Calu3 (cell line): ENCODE measurements at places on chromosomes 12 and 14. TPM values are rescaled to one million over a fixed set of nuclear protein-coding genes. Genes with fewer than 3 reads are reported as not detected.

The KCNK13 gene
- total RNA-seq: not detected in 2 replicates

The TOMM20L gene
- not detected in 2 replicates for total RNA-seq

The KITLG gene
- total RNA-seq: 29.9 and 34.5 TPM in 2 replicates

The GSG1 gene
- total RNA-seq: 0.47 TPM in 1 of 2 replicates, not detected in the other

The HOXC10 gene
- total RNA-seq: 0.51 and 0.71 TPM in 2 replicates

The ARID4A gene
- total RNA-seq: 24.9 and 26.7 TPM in 2 replicates

The RGS6 gene
- not detected in 2 replicates for total RNA-seq

The MAP3K9 gene
- total RNA-seq: 23.3 and 24.3 TPM in 2 replicates

The CLECL1 gene
- not detected in 2 replicates for total RNA-seq

The COX8C gene
- total RNA-seq: not detected in 2 replicates

The CFL2 gene
- 18.6 and 24.4 TPM in 2 replicates for total RNA-seq

The PTPRQ gene
- not detected in 2 replicates for total RNA-seq

The MYBPC1 gene
- not detected in 2 replicates for total RNA-seq

The CCDC177 gene
- total RNA-seq: not detected in 2 replicates

The GPR135 gene
- 5.5 and 6.3 TPM in 2 replicates for total RNA-seq

The MYH6 gene
- total RNA-seq: not detected in 2 replicates

The TDRD9 gene
- total RNA-seq: not detected in 2 replicates

The B4GALNT3 gene
- 15.9 and 19.3 TPM in 2 replicates for total RNA-seq

The MSRB3 gene
- 1.4 and 1.5 TPM in 2 replicates for total RNA-seq

The CAPZA3 gene
- total RNA-seq: 0.34 and 0.45 TPM in 2 replicates

The APOLD1 gene
- 5.2 and 5.3 TPM in 2 replicates for total RNA-seq

The MANSC4 gene
- total RNA-seq: not detected in 2 replicates

The GLT8D2 gene
- not detected in 2 replicates for total RNA-seq

The CD4 gene
- total RNA-seq: not detected in 2 replicates

The DLK1 gene
- not detected in 2 replicates for total RNA-seq

The FANCM gene
- 11.4 and 14.6 TPM in 2 replicates for total RNA-seq

The VWF gene
- total RNA-seq: not detected in 2 replicates

The KCNMB4 gene
- 6.4 and 8.4 TPM in 2 replicates for total RNA-seq

The FAIM2 gene
- not detected in 2 replicates for total RNA-seq

The FGF23 gene
- not detected in 2 replicates for total RNA-seq

The TSPAN11 gene
- total RNA-seq: not detected in 2 replicates

The RND1 gene
- 7.4 and 14.2 TPM in 2 replicates for total RNA-seq

The GOLGA3 gene
- 116 and 117 TPM in 2 replicates for total RNA-seq

The CLEC6A gene
- total RNA-seq: not detected in 2 replicates

The CLEC4A gene
- total RNA-seq: 0.47 TPM in 1 of 2 replicates, not detected in the other

The SLC5A8 gene
- total RNA-seq: 0.12 TPM in 1 of 2 replicates, not detected in the other
